Heart left ventricle (tissue), 16 donors: ENCODE measurements at places on chromosomes 6 and 20.

GRCh38 chr6:21739838-21740237 lies 146.3 kb downstream of the SOX4 start:
- DNase-seq = no peak

- DNase-seq = no peak
Measured at GRCh38 chr20:44393608-44394451, 38.3 kb downstream of the HNF4A start.

DNA sequence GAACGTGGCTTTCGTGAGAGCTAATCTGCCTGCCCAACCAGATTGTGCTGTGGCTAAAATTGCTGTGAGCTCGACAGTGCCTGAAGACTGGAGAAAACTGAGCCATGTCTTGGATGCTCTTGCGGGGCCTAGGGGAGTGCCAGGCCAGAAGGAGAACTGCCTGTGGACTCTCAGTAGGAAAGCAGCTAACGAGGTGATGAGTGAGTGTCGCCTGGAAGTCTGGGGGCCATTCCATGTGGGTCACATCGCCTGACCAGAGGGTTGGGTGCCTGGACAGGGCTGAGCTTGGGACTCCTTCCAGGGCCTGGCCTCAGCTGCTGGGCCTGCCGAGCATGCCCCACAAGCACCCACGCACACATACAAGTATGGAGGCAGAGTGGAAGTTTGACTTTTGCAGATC lies 166.5 kb downstream of the VEGFA start:
- no peak for DNase-seq

DNA sequence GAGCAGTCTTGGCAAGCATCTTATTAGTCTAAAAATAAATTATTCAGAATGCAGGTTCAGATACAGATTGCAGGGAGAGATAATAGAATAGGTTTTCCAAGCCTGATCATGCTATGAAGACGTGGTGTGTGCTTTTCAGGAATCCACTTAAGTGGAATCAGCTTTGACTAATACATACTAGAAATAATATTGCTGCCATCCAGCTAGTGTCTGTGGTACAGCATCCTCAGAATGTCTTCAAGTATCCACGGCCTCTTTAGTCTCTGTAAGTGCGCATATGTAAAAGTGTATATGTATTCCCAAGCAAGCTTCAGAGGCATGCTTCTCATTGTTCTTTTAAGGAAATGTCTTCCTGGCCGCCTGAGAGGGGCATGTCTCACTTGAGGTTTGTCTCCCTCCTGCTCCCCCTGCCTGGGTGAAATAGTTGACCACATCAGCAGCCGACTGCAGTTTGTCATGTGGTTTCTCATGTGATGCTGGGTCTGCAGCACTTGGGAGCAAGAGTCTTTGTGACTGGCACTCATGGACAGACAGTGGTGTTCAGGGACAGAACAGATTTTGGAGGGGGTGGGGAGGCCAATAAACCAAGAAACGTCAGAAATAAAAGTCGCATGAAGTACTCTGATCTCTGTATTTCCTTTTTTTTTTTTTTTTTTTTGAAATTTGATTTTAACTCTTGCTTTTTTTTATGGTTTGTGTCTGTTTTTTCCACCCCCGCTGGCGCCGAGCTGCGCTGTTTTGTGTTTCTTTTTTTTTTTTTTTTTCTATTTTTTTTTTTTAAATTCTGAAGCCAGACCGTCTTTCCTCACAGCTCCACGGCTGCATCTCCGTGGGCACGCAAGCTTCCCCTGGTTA lies 150.8 kb downstream of the PRL start:
- peak; percentile 27 for DNase-seq

DNA sequence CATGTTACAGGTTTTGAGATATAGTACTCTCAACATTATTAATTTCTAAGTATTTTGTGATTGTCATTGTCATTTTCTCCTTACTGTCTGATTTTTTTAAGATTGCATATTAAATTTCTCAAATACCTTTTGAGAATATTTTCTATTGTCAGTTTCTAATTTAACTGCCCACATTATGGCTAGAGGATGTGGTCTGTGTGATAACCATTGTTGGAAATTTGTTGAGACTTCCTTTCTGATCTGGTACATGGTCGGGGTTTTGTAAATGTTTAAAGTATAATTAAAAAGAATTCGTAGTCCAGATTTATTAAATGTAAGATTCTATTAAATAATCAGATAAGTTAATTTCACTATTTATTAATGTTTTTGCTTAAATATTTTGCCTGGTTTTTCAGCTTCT lies 60.1 kb downstream of the SLX4IP start:
- DNase-seq = no peak
